ENCODE measurements at places on chromosomes 2 and 18.

- no peak for DNase-seq
Measured at GRCh38 chr18:26357960-26358359, 131.7 kb downstream of the TAF4B start.

- no peak for DNase-seq
Measured at GRCh38 chr18:34866739-34867138, 156.6 kb downstream of the DTNA start.

DNA sequence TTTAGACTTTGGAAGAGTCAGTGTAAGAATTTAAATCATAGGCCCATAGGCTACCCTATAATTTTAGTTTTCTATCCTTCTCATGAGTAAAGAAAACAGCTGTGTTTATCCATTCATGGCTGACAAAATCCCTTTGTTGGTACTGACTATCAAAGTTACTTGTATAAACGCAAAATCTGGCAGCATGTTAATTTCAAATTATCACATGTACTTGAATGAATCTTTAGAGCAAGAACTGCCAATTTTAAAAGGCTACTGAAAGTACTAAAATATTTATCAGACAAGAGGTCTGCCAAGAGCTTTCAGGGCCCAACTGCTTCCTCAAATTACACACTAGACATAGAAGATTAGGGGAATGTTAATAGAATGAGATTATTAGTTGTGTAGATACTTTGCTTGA, 66.6 kb downstream of the MYL12B start:
- no peak for DNase-seq

DNA sequence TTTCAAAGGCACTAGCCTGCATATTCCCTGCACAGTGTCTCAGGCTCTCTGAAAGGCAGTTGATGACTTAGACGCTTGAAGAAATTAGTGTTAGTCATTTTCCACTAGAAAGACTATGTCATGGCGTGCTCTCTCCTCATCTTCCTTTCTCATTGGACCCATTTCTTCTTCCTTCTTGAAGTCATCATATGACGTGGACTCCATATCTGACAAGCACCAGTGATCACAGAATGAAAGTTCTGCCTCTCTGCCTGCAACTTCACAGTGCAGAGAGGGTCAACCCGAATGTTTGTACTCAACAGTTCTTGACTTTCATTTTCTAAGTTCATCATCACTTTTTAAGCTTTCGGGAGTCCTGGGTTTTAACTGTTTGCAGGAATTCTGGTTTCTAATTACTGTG, 63.7 kb upstream of the CYRIA start:
- DNase-seq = no peak

GRCh38 chr2:46170611-46171350, 126.4 kb upstream of the EPAS1 start:
- no peak for DNase-seq

- no peak for DNase-seq
Measured at GRCh38 chr2:41431756-41432155, 616.1 kb upstream of the PKDCC start.

DNA sequence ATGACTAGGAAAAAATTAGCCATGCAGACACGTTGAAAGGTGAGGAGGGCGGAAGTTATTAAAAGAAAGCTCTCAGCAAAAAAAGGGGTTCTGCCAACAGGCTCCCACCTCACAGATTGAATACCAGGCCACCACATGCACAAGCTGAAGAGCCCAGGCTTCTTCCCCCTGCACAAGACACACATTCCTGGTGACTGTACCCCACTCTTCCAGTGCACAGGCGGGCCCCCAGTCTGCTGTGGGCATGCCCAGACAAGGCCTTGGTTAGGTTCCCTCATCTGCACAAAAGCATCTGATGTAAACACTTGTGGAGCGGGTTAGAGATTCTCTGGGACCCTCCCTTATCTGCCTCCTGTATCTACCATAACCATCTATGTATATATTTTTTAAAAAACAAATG, 81.7 kb downstream of the AGPS start:
- DNase-seq = no peak

GRCh38 chr2:176558574-176559140, 289.4 kb downstream of the MTX2 start:
- DNase-seq = no peak

GRCh38 chr2:225164401-225165050, 122.3 kb upstream of the DOCK10 start:
- no peak for DNase-seq

- DNase-seq = no peak
Measured at GRCh38 chr2:231041061-231041689, 3.9 kb downstream of the C2orf72 start.

DNA sequence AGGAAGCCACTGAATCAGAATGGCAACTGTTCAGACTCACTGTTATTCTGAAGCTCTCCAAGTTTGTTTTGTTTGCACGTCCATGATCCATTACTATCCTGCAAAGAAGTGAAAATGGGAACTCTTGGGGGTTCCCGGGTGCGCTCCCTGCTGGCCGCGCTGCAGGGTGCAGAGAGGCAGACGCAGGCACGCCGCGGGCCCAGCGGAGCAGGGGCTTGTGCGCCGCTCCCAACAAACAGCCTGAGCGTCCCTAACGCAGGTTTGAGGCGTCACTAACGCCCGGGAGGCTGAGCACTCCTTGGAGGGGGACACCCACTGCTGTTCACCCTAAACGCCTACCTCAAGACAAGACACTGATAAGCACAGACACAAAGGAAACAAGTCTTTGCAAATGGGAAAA, 14.3 kb upstream of the PIEZO2 start:
- DNase-seq = no peak

DNA sequence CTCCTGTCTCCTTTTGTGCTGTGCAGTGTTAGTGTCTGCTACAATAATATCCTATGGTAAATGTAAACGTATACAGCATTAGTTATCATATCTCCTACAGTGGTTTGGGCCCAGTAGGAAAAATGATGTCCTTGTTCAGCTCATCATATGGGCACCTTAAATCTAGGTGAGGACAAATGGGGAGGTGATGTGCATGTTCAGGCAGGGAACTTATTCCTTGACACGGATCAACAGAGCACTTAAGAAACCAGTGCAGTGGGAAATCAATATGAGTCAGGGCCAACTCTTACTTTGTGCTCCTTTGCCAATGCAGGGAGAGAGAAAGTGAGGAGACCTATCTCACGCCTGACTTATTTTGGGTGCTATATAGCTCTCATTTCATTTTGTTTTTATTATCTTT, 76.4 kb downstream of the KLHL14 start:
- no peak for DNase-seq
